ENCODE measurements at places on chromosomes 16 and 17.

DNA sequence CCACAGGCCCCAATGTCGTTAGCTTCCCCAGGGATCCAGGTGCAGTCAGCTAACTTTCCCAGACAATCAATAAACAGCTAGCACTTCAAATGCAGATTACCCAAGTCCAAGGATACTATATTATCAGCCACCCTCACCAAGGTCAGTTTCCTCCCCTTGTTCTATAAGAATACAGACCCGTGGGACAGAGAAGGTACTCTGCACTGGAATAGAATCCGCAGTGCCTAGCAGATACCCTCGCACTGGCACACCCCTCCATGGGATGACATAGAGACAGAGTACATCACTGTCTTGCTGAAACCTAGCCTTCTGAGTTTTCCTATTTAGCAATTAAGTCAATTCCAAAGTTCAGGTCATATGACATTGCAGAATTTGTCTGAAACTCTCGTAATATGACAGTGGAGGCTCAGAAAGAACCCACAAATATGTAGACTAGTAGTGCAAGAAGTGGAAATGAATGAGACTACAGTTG lies 40.0 kb upstream of the ABCA10 start:
- no peak for DNase-seq

GRCh38 chr16:66205287-66206231 lies 160.9 kb upstream of the CDH5 start:
- DNase-seq, result no peak

GRCh38 chr17:28946239-28946638 lies 5.1 kb downstream of the PHF12 start:
- no peak for DNase-seq

DNA sequence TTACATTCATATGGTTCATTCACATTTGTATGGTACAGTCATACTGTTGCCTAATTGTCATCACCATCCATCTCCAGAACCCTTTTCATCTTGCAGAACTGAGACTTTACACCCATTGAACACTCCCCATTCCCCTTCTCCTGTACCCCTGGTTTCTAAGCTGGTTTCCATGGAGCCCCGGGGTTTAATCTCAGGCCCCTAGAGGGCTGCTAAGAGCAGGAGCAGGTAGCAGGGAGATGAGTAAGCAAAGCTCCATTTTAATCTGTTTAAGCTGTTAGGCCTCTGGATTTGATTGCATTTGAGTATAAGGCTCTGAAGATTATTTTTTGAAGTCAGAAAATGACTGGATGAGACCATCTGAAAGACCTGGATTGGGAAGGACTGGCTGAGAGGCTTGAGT lies 68.5 kb upstream of the RPL38 start:
- DNase-seq, result no peak

- no peak for DNase-seq
These were observed 14.6 kb downstream of the STH start for GRCh38 chr17:46013502-46014165.
